ENCODE measurements at places on chromosomes 16 and 17. TPM values are rescaled to one million over a fixed set of nuclear protein-coding genes. Genes with fewer than 3 reads are reported as not detected.

The PLK1 gene
- 1.7 TPM for total RNA-seq

The TMUB2 gene
- 52.2 TPM for total RNA-seq

The ZNF624 gene
- total RNA-seq: 4.0 TPM

DNA sequence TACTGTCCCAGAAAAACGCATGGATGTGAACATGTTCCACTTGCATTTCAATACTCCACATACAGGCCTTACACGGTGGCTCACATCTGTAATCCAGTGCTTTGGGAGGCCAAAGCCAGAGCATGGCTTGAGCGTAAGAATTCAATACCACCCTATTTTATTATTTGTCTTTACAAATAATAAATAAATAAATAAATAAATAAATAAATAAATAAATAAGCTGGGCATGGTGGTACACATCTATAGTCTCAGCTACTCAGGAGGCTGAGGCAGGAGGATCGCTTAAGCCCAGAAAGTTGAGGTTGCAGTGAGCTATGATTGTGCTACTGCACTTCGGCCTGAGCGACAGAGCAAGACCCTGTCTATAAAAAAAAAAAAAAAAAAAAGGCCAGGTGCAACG, 53.9 kb downstream of the PLXDC1 start:
- no peaks in the 10 kb centered on the region for H3K27me3 ChIP-seq
- peak overlapping the region; percentile 82 for H3K4me3 ChIP-seq
- peaks cover 50% of the 10 kb centered on the region for H3K4me1 ChIP-seq
- no peak overlapping the region for H3K27ac ChIP-seq

DNA sequence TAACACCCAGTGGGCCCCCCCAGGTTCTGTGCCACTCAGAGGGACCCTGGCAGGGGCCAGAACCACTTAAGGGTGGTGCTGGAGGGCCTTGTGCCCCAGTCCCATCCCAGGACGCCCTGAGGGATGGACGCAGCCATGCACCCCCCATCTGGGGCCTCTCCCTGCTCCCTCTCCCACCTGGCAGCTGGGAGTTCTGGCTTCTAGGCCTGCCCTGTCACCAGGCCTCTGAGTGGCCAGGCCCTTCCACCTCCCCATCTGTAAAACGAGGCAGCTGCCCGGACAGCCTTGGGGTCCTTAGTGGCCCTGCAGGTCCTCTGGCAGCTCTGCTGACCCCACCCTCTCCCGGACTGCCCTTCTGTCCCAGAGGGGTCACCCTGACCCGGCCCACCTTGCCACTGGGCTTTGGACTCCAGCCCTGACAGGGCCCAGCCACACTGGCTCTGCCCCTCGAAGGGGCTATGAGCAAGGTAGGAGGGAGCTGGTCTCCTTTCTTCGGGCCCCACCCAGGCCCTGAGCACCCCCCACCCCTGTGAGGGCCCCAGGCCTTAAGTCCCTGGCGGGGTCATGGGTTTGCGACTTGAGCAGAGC, 12.3 kb downstream of the PAM16 start:
- H3K4me1 ChIP-seq: peaks cover under 1% of the 10 kb centered on the region
- no peak for DNase-seq
- no peaks in the 10 kb centered on the region for H3K27me3 ChIP-seq
- no peaks in the 10 kb centered on the region for H3K36me3 ChIP-seq

DNA sequence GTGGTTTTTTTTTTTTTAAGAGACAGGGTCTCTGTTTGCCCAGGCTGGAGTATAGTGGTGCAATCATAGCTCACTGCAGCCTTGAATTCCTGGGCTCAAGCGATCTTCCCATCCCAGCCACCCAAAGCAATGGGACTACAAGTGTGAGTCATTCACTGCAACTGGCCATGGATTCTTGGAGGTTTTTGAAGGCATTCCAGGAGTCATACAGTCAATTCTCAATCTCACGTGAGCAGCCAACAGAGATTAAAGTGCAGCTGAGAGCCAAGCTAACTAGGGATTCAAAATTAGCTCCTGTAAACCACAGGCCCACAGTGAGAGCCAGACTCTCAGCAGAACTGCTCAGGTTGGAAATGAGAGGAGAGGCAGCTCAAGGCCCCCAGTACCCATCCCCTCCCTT, 30.2 kb downstream of the XPO6 start:
- peak overlapping the region; percentile 82 for H3K4me3 ChIP-seq
- H3K4me1 ChIP-seq: peaks cover 55% of the 10 kb centered on the region
- no peaks in the 10 kb centered on the region for H3K27me3 ChIP-seq
- peak overlapping the region; percentile 94 for H3K27ac ChIP-seq
- H3K36me3 ChIP-seq: peaks cover 7% of the 10 kb centered on the region

DNA sequence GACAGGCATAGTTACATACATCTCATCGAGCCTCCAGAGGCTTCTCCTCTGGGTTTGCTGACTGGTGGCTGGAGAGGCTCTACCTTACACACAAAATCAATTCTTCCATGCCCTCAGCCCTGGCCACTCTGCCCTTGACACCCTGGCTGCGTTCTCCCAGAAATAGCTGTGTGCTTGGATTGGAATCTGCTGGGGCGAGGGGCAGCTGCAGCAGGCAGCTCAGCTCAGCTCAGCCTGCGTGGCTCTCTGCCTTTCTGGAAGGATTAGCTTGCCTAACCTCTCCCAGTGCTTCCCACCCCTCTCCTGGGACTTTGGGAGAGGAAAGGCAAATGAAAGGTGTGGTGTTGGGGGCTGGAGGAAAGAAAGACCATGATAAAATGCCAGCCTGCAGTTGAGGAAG, 216.1 kb downstream of the ENGASE start:
- DNase-seq: no peak
- no peak overlapping the region for H3K27ac ChIP-seq

DNA sequence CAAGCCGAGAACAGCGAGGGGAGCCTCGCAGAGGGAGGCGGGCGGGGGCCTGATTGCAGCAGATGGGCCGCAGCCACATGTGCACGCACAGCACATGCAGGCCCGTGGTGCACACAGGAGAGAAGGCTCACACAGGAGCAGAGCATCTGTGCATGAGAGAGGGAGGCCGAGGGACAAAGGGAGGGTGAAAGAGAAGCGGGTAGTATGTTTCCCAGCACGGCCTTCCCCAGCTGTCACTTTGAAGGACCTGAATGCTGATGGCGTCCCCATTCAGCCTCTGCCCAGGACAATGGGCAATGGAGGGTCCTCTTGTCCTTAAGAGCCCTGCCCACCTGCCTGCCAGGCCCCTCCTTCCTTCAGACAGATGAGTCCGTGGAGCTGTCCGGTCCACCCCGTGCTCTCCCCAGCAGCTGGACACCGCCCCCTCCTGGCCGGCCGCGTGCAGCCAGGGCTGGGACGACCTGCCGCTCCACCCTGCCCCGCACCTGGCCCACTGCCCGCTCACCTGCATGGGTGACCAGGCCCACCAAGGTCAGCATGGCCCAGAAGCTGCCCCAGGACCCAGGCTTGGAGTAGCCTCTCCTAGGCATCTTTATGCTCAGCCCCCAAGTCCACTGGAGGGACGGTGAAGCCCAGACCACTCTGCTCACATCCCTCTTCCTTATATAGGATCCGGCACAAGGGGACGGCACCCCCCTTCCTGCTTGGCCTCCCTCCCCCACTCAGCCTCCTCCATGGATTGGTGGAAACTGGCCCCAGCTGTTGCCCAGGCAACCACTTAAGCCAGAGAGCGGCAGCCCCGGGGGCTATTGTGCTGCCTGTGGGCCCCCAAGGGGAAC, at the start of gene BTBD17:
TSS of gene BTBD17 (minus strand) at position 639 of the 839 bp plus-strand sequence. CDS start at position 590, 49 bp downstream.
- peaks cover 2% of the 10 kb centered on the region for H3K4me1 ChIP-seq
- H3K4me3 ChIP-seq: no peak within 1 kb of the TSS
- no peak within 1 kb of the TSS for H3K27ac ChIP-seq
- H3K27me3 ChIP-seq: peaks cover 42% of the 10 kb centered on the region
- H3K36me3 ChIP-seq: no peaks in the 10 kb centered on the region

- no peak overlapping the region for H3K4me3 ChIP-seq
- no peaks in the 10 kb centered on the region for H3K4me1 ChIP-seq
- peaks cover 29% of the 10 kb centered on the region for H3K27me3 ChIP-seq
- DNase-seq: no peak
- no peaks in the 10 kb centered on the region for H3K36me3 ChIP-seq
These were observed 68.4 kb downstream of the NOG start for GRCh38 chr17:56661906-56662305.

DNA sequence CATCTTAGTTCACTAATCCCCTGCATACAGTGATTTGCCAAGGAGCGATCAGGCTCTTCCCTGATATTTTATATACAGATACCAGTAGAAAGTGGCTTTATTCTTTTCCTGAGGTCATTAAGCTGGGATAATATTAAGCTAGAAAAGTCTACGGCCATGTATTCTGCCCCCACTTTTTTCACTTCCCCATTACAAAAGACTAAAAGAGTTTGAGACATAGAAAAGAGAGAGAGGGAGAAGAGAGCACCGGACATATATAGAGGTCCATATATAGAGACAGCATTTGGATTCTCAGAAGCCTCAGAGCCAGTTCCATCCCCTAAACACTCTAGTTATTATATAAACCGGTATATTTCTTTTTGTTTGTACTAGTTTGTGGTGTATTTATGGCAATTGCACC, 166.5 kb upstream of the ANKFN1 start:
- no peak overlapping the region for H3K27ac ChIP-seq
- H3K27me3 ChIP-seq: peaks cover under 1% of the 10 kb centered on the region
- no peak overlapping the region for H3K4me3 ChIP-seq
- H3K36me3 ChIP-seq: no peaks in the 10 kb centered on the region
- no peaks in the 10 kb centered on the region for H3K4me1 ChIP-seq
